ENCODE measurements at places on chromosomes 3 and 15.

- no peak for DNase-seq
Measured at GRCh38 chr3:39322936-39323335, 6.6 kb upstream of the CCR8 start.

DNA sequence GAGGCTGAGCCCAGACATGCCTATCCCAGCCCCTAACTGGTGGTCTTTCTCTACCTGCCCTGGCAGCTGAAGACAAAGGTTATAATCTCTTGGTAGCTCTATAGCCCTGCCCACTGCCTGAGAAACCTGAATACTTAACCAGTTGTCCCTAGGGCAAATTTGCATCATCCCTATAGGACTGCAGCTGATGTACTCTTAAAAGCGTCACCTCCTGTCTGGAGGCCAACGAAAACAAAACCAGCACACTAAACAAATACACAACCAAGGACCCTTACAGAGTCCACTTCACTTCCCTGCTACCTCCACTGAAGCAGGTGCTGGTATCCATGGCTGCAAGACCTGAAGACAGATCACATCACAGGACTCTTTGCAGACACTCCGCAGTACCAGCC lies 98.0 kb downstream of the KCNAB1 start:
- DNase-seq = no peak

DNA sequence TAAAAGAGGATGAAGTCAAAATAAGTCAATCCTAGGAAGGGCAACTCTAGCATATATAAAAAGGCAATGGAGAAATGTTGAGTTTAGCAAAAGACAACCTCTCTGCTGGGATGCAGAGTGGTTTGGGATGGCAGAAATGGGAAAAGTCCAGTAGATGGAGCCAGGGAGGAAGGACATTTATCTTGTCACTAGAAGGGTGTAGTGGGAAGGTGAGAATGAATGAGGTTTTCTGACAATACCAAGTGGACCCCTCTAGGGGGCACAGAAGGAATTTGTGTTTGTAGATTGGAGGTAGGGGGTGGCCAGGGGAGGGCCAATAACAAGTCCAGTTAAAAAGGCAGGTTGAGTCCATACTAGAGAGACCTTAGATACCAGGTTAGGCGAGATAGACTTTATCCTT lies 80.0 kb downstream of the THSD4 start:
- no peak for DNase-seq

DNA sequence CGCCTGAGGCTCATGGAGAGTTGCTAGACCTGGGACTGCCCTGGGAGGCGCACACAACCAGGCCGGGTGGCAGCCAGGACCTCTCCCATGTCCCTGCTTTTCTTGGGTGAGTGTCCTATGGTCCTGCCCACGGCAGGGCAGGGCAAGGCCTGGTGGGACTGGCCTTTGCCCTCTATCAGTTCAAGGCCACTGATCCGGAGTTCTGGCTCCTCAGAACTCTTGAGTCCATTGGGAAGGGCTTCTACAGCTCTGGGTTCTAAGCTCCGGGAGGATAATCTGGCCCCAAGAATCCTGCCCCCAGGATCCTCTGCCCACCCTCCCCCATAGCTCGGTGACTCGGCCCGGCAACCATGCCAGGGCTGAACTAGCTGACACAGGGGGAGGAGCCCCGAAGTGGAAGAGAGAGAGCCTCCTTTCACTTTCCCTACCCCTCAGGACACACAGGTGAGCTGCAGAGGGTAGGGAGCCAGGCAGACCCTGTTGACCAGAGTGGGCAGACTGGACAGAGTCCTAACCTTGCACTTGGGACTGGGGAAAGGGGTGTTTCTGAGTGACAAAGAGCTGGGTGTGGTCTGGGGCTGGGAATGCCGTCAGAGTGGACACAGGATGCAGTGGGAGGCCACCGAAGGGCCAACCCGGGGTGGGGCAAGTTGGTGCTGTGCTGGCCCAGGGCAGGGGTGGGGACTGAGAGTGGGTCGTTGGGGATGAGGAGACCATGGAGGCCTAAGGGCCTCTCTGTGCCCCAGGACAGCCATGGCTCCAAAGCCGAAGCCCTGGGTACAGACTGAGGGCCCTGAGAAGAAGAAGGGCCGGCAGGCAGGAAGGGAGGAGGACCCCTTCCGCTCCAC lies 664 bp downstream of the PARP3 start:
- peak; percentile 36 for DNase-seq

- DNase-seq = no peak
Measured at GRCh38 chr3:27467545-27467944, 16.6 kb downstream of the SLC4A7 start.

- no peak for DNase-seq
Measured at GRCh38 chr3:151859905-151860304, 13.5 kb upstream of the SUCNR1 start.

DNA sequence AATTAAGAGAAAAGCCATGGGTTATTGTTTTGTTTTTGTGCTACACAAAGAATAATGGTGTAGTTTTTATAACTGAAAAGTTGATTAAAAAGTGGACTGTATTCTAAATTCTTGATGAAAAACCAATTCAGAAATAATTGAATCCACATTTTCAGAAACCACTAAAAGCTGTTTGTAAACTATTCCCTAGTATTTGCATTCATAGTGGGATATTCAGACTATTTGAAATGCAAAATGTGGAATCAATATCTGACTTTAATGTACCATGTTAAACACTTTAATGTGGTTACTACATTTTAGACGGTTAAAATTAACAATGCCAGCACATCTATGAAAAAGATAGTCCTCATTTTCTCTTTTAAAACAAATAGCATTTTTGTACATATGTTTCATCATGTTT lies 104.6 kb downstream of the ZIC4 start:
- DNase-seq = no peak

GRCh38 chr3:32321095-32321790 lies 70.4 kb upstream of the CMTM7 start:
- no peak for DNase-seq

DNA sequence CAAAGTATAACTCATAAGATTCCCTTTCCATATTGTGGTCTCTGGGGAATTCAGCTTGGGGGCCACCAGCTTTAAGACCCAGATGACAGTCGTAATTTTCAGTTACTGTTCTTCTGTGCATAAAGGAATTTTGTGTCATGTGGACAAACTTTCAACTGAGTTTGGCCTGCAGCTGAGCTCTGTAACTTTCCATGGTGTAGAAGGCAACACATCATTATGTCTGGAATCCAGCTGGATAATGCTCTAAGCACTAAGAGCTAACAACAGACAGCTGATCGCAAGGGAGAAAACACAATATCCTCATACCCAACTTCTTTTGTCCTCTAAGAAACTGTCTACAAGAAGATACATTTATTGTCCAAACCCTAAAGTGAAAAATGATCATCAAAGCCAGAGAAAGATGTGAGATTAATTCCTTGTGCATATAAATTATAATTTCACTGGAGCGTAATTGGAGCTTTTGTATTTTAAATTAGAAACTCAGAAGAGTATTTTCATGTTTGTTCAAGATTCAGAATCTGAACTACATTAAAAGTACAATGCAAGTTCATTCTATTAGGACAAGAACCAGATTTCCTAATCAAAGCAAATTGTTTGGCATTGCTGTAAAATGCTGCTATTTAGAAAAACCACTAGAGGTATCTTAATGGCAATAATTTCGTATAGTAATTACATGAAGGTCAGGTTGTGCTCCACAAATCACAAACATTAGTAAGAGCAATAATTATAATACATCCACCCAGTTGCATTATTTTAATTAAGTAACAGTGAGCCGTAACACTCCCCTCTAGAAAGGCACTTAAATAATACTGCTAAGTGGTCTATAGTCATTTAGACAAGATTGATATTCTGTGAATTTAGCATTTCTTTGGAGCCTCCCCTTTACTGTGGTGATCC lies 218.8 kb downstream of the ATP8B4 start:
- no peak for DNase-seq

- no peak for DNase-seq
Measured at GRCh38 chr15:79180318-79180717, 89.7 kb upstream of the RASGRF1 start.

DNA sequence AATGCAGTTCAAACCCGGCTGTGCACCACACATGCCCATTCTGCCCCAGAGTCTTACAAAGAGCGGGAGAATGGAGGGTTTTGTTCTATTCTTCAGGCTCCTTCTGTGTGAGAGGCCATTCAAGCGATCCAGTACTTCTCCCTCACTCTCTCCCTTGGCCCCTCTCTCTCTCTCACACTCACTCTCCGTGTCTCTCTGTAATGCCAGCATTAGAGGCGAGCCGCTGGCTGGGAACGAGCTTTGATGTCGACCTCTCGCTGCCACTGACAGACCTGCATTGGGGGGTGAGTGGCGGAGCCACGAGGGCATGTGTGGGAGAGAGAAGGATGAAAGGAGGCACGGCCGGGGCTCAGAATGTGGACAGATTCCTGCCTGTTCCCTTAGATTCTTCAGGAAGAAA lies 231.7 kb upstream of the ARRDC4 start:
- DNase-seq = no peak

GRCh38 chr3:137765310-137766033 lies 1.4 kb downstream of the SOX14 start:
- DNase-seq = no peak

Measured in activated gamma-delta T cell treated with Interleukin-2 at 50 U/mL for 16 hours (primary cell).